Inflammatory macrophage (primary cell): ENCODE measurements at places on chromosomes 5 and 9.

- no peak for DNase-seq
These were observed 378.2 kb upstream of the GRAMD2B start for GRCh38 chr5:126044931-126045565.

GRCh38 chr5:58961631-58962280 is 378.9 kb downstream of the RAB3C start:
- no peak for DNase-seq

GRCh38 chr9:111900151-111900857 is 3.7 kb downstream of the UGCG start:
- no peak for DNase-seq

- no peak for DNase-seq
These were observed 26.4 kb downstream of the ERCC8 start for GRCh38 chr5:60918466-60918865.

- no peak for DNase-seq
These were observed 114.7 kb downstream of the LURAP1L start for GRCh38 chr9:12889402-12890106.

GRCh38 chr5:149015561-149015960 is 47.3 kb downstream of the SH3TC2 start:
- DNase-seq, result no peak

DNA sequence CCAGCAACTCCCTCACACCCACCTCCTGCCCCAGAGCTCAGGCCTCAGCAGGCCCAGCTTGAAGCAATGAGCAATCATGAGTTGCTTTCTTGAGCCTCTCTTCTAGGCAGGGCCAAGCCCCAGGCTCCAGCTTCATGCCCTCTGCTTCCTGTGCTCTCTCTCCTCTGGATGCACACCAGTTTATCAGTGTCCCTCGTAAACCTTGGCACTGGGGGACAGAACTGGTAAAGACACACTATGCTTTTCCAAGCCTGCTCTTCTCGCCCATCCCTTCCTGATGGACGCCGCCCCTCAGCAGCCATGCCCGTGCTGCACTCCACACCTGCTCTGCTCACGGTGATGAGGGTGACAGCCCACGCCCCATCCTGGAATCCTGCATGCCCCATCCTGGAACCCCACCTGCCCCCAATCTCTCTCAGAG is 49.4 kb upstream of the ORM1 start:
- DNase-seq, result no peak

DNA sequence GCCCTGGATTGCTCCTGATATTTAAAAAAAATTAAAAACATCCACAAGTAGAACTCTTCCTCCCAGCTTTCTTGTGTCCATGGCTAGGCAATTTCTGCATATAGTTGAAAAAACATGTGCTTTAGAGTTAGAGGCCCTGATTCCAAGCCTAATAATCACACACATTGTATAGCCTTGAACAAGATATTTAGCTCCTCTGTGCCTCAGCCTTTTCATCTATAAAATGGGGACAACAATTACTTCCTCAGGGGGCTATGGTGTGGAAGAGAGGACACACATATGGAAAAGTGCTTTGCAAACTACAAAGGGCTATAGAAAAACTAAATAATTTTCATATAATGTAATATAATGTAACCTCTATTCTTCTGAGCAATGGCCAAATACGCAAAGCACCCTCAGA is 23.0 kb upstream of the CDK5RAP2 start:
- DNase-seq, result no peak

DNA sequence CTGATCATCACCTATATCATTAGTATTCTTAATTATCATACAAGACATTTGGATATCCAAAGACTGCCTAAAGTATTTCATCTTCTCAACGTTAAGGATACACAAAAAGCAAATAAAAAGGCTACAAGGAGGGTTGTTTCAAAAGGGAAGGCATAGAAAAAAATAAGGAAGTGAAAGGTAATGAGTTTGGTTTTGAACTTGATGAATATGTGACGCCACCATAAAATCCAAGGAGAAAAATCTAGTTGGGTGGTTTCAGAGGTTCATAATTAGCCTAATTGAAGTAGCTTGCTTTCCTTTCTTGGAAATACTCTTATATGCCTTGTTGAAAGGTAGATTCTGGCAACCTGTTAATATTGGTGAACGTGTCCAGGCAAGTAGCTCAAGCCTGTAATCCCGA is 96.1 kb upstream of the SGCD start:
- DNase-seq, result no peak

DNA sequence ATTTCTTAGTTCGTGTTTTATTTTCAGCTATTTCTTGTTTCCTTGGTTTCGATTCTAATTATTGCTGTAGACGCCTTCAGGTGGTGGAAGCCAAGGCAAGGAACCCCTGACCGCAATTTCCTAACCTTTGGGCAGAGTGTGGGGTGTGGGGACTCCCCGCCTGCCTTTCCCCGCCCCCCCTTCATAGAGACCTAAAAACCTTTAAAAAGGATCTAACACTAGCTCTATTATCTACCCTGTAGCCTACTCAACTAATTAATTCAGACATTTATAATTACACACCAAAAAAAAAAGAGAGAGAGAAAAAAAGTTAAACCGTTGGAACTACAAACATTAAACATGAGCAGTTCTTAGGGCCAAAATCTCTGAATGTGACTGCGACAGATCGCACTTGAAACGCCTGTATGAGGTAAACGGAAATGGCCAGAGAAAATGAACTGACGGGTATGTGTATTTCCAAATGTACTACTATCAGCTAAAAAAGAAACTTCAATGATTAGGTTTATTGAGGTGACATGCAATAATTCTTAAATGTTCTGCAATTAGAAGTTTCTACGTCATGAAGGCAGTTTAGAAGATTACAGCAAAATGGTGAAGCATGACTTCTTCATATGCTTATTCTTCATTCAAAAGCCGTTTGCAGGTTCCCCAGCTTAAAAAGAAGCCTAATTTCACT is 19.0 kb upstream of the FER start:
- DNase-seq, result peak; percentile 30

GRCh38 chr9:124399968-124400940 is 15.0 kb downstream of the PSMB7 start:
- DNase-seq, result no peak

DNA sequence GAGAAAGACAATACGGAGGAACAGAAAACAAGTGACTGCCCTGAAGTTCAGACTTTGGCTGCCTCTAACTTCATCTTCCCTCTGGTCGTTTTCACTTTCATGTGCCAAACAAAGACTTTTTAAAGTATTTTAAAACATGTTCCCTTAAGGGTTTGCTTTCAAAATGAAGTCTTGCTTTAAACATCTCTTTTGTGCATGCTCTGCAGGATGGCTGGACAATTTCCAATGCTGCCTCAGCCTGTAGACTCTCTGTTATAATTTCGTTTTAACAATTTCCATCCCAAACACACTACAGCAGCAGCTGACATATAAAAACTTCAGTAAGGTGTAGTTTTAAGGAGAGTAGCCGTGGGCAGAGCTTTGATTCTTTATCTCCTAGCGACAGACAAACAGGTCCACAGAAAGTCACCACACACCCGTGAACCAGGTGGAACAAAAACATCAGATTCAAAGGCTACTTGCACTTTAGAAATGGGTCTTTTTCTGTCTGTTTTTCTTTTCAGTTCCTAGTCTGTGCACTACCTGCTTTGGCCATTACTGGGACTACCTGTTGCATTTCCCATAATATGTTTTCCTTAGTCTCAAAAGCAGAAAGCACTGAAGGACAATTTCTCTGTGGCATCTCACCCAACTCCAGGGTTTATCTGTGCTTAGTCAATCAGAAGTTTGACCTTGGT is 308.9 kb downstream of the DTWD2 start:
- DNase-seq, result no peak

- DNase-seq, result no peak
These were observed 81.3 kb downstream of the PPARGC1B start for GRCh38 chr5:149811453-149811852.

- DNase-seq, result peak; percentile 71
These were observed 2.7 kb upstream of the ANXA2R start for GRCh38 chr5:43042626-43043399.

DNA sequence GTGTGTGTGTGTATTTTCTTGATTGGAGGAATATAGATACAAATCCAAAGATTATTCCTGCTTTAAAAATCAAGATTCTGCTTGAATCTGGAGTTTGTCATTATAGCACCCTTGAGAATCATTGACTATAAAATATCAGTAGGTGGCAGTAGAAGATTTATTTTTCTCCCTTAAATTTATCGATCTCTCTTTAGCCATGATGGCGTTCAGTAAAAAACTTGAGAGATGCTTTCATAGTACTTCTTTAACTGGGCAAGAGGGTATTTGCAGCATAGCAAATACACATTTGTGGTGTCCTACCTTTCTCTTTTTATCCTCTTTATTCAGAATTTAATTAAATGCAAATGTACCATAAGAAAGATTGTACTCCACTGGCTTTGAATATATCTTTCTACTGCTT is 307.7 kb downstream of the ADGRV1 start:
- DNase-seq, result peak; percentile 53

GRCh38 chr9:33254211-33254610 is 10.3 kb downstream of the BAG1 start:
- no peak for DNase-seq

DNA sequence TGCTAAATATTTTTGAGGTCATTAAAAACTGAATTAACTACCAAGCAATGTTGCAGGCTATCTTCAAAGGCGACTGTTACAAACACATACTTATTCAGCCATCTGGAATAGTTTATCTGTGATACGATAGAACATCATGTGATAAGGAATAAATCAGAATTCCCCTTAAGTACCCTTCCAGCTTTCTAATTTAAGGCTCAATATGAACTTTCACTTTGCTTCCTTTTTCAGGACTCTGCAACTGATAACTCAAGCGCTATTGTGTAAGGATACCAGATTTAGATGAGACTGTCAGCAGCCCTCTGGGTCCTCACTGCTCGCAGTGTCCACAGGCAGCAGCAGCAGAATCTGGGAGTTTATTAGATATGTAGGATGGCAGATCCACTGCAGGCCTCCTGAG is 416.3 kb downstream of the SPATA31D1 start:
- DNase-seq, result no peak

DNA sequence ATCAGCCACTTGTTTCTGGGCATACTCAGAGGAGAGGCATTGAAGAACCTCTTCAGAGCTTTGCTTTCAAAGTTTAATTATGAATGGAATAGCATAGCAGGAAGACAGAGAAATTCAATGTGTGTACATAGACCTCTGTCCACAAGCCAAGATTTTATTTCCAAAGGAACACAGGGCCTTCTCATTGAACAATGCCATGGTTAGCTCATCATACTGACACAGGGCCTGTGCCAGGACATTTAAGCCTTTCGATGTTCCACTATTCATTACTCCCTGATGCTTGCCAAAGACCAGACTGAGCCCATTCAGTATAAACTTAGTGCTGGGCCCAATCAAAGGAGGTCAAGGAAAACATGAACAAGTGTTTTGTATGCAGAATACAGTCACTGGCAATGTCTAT is 280.8 kb downstream of the FBXL17 start:
- DNase-seq, result no peak

DNA sequence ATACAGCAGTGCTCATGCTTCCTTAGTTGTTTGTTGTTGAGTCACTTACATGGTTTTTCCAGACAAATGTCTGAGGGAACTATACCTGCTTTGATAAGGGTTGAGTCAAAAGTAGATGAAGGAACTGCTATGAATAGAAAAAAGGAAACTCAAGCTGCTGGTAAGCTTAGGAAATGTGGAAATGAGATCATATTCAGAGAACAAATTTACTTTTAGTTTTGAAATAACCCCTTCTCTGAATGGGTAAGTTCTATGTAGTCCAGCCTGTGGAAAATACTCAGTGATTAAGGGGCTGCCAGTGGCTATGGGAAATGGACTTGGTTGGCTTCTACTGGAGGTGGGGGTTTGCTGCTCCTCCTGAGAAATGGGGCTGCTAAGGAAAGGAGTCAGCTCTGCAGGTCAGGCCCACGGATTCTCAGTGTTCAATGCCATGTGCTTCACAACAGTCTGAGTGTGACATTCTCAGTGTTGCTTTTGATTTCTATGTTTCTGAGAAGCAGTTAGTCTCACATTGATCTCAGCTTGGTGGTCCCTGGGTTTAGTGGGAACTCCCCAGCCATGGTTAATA is 47.7 kb upstream of the GLRX start:
- DNase-seq, result peak; percentile 60

DNA sequence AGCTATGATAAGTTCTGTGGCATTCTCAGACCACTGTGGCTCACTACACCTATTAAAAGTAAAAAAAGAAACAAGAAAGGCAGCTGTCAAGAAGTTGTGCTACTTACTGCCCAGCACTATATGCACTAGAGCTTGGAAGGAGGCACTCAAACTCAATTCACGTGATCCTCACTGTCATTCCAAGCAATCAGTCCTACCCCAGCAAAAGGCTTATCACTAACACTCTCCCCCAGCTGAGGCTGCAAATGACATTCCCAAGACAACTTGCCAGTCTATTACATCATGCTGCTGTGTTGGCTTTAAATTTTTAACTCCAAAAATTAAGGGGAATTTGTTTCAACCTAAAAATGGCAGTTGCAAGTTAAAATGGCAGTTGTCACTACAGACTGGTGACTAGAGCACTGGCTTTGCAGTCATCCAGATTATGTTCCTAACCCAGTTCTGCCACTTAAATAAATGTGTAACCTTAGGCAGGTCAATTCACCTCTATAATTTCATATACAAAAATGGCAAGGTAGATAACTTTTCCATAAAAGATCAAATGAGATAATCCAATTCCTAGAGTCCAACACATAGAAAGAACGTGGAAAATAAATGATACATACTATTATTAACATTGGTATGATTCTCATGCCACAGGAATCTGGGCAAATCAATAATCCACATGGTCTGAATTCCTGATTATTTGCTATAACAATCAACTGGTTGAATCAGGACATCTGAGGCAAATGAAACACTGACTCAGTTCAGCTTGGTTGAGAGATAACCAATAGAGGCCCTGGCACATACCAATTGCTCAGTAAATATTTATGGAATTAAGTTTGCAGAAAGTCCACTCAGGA is 52.4 kb downstream of the FBXW11 start:
- DNase-seq, result no peak

GRCh38 chr5:14914193-14914592 is 42.6 kb upstream of the ANKH start:
- no peak for DNase-seq

GRCh38 chr9:73265876-73266275 is 114.2 kb downstream of the ANXA1 start:
- no peak for DNase-seq

GRCh38 chr5:77145666-77146065 is 58.6 kb upstream of the ZBED3 start:
- peak; percentile 13 for DNase-seq

DNA sequence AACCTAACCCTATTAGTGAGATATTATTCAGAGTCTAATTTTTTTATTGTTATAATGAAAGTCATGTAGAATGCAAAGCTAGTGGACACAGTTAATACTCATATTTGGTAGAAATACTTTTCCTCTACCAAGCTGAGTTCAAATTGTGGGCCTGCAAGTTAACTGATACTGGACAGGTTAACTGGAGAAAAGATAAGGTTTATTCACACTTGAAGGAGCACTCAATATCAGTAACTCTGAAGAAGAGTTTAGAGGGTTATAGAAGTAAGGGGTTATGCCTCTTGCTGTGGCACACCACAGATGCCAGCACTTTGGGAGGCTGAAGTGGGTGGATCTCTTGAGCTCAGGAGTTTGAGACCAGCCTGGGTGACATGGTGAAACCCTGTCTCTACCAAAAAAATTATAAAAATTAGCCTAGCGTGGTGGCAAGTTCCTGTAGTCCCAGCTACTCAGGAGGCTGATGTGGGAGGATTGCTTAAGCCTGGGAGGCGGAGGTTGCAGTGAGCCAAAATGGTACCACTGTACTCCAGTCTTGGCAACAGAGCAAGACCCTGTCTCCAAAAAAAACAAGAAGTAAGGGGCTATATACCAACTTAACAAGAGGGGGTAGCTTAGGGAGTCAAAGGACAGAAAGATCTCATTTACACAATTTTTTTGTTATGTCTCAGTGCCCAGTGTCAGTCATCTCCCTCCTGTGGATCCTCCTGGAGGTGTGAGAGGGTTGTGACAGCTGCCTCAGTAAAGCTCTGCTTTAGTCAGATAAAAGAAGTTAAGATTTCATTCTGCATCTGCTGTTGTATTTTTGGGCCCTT is 121.2 kb upstream of the GRHPR start:
- peak; percentile 5 for DNase-seq
